Esophagus squamous epithelium (tissue), 5 donors: ENCODE measurements at places on chromosomes 2 and 18. TPM values are rescaled to one million over a fixed set of nuclear protein-coding genes. Genes with fewer than 3 reads are reported as not detected.
A peak's percentile ranks its signal among the peaks of the same experiment; 100 is the strongest.

CCDC102B gene
- 3.8 TPM for total RNA-seq

GRCh38 chr2:129863350-129863749, 116.1 kb upstream of the RAB6C start:
- H3K27ac ChIP-seq = no peak overlapping the region
- H3K27me3 ChIP-seq = no peaks in the 10 kb centered on the region
- no peak overlapping the region for H3K4me3 ChIP-seq
- DNase-seq = no peak
- H3K36me3 ChIP-seq = no peaks in the 10 kb centered on the region

DNA sequence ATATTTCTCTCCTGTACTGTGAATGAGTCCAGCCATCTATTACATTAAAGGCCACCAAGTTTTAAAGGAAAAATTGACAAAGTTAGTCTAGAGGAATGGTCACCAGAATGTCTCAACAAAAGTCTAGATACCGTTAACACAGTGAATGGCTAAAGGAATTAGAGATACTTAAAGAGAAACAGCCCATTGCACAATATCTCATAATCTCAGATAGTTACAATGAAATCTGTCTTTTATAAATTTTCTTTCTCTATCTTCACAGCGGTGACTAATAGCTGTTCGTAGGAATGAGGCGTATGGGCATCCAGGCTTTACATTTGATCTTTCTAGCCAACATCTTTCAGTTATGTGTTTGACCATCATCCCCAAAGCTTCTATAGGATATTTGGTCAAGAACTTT, 30.6 kb downstream of the R3HDM1 start:
- H3K27ac ChIP-seq = no peak overlapping the region
- H3K27me3 ChIP-seq = no peaks in the 10 kb centered on the region
- no peak overlapping the region for H3K4me3 ChIP-seq

DNA sequence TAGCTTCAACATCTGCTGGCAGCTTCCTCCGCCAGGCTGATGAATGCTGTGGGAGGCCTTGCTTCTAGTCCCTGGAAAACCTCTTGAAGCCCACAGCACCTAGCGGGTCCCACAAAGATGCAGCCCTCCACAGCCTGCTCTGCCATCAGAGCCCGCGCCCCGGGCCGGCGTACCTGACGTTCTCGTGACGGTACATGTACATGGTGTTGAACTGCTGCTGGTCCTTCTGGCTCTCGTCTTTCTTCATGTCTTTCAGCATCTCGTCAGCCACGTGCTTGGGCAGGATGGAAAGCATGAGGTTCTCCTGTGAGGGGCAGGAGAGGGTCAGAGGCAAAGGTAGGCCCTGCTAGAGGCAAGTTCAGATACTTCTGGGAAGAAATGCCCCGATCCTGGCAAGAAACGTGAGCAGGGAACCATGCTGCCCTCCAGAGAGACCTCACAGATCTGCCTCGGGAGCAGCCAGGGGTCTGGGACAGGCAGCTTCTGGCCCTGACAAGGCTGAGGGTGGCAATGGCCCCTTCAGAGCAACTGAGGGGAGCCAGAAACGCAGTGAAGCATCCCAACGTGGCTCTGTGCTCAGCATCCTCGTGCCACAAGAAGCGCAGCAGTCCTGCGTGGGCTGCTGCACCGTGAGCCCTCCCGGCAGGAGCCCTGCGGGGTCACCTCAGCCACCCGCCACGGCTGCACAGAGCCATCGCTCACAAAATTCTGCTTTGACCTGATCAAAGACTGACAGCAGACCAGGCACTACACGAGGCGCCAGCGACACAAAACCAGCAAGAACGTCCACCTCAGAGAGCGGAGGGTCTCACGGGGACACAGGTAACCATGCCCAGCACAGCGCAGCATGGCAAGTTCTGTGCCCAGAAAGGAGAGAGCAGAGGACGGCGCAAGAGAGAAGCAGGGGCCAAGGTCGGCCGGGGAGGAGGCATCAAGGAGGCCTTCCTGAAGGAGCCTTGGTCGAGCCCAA, 49.1 kb downstream of the CENPO start:
- no peaks in the 10 kb centered on the region for H3K36me3 ChIP-seq
- no peak overlapping the region for H3K4me3 ChIP-seq
- no peak overlapping the region for H3K27ac ChIP-seq
- H3K27me3 ChIP-seq = no peaks in the 10 kb centered on the region
- no peak for DNase-seq
- H3K4me1 ChIP-seq = no peaks in the 10 kb centered on the region

GPBAR1 gene
- total RNA-seq = not detected

DNA sequence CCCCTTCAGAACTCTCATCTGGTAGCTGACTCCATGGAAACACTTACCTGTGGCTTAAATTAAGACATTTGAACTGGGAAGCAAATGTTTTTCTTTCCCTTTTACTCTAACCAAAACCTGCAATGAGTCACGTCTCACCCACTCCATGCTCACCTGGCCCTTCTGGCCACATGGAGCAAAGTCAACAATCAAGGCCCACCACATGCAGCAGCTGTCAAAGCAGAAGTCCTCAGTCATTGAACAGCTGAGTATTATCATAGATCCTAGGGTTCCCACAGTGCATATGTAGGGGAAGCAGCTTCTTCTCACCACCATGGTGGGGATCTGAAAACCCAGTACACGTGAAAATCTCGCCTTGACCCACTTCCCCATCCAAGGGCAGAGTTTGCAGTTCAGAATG, 12.3 kb upstream of the MEP1B start:
- H3K4me3 ChIP-seq = no peak overlapping the region
- no peaks in the 10 kb centered on the region for H3K27me3 ChIP-seq
- no peaks in the 10 kb centered on the region for H3K4me1 ChIP-seq
- no peaks in the 10 kb centered on the region for H3K36me3 ChIP-seq
- DNase-seq = no peak

IL36G gene
- total RNA-seq = not detected

CRYGD gene
- total RNA-seq = not detected

GRCh38 chr18:26745288-26746181, 120.0 kb downstream of the AQP4 start:
- H3K4me3 ChIP-seq = no peak overlapping the region
- no peaks in the 10 kb centered on the region for H3K36me3 ChIP-seq
- DNase-seq = no peak
- no peaks in the 10 kb centered on the region for H3K27me3 ChIP-seq

- no peak overlapping the region for H3K27ac ChIP-seq
- H3K27me3 ChIP-seq = no peaks in the 10 kb centered on the region
- no peak overlapping the region for H3K4me3 ChIP-seq
- H3K4me1 ChIP-seq = no peaks in the 10 kb centered on the region
- no peaks in the 10 kb centered on the region for H3K36me3 ChIP-seq
These were observed 428.9 kb downstream of the EPHA4 start for GRCh38 chr2:221143231-221143630.

INSIG2 gene
- 10.1 TPM for total RNA-seq

DNA sequence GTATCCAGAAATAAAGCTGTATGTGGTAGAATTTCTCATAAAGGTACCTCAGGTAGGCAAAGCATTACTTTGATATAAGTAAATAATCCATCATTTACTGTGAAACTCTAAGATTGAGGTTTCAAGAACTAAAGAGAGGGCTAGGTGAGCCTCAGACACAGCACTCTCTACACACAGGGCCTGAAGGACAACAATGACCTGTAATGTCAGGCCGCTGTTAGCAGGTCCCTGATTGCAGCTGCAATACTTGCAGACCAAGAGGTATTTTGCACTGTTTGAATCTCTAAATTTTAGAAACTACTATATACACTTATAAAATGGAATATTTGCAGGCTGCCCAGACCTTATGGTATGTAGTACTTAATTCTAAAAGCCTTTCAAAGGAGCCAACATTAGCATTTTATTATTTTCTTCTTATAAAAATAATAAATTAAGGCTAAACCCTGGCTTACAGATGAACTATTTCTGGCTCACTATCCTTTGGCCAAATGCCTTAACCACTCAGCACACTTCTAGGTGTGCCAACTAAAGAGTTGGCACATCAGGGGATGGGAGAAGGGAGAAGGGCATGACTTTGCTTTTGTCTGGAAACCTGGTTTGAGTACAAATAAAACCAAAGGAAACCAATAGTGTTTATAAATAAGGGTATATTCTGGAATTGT, 66.7 kb upstream of the SLC39A10 start:
- H3K27ac ChIP-seq = no peak overlapping the region
- H3K27me3 ChIP-seq = no peaks in the 10 kb centered on the region
- no peaks in the 10 kb centered on the region for H3K4me1 ChIP-seq
- no peak for DNase-seq
- no peak overlapping the region for H3K4me3 ChIP-seq
- H3K36me3 ChIP-seq = no peaks in the 10 kb centered on the region

DNA sequence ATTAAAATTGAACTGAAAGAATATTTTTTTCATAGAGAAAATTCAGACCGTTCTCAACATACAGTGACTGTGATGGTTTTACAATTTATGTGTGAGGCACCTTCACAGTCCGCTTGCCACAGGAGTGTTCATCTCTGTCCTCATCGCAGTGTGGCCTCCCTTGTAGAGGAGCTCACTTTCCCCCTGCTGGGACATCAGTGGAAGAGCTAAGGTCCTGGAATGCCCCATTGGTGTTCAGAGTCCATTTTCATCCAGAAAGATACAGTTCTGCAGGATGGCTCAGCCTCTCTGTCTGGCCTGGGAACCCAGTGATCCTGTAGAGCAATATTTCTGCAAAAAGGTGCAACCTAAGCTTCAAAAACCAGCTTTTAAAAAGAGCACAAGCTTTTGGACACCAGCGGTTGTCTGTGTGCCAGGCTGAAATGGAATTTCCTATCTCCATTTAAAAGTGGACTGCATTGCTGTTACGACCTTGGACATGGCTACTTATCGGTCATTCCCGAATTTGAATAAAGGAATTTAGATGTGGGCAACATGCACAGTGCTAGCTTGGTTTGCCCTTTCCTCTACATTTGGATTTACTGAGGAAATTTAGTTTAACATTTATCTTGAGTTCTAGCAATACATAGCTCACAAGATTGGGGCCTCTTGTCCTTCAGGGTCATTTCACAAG, 26.7 kb upstream of the FAM237A start:
- H3K27me3 ChIP-seq = no peaks in the 10 kb centered on the region
- no peaks in the 10 kb centered on the region for H3K36me3 ChIP-seq
- H3K4me1 ChIP-seq = peaks cover 6% of the 10 kb centered on the region

DUSP19 gene
- 0.70 TPM for total RNA-seq

SETBP1 gene
- total RNA-seq = 5.0 TPM

- H3K27ac ChIP-seq = peak overlapping the region; percentile 83
- H3K4me3 ChIP-seq = no peak overlapping the region
- H3K27me3 ChIP-seq = no peaks in the 10 kb centered on the region
- H3K36me3 ChIP-seq = no peaks in the 10 kb centered on the region
- H3K4me1 ChIP-seq = peaks cover 9% of the 10 kb centered on the region
- DNase-seq = no peak
These were observed 128.7 kb upstream of the TANK start for GRCh38 chr2:161031511-161031910.

ESPNL gene
- 0.88 TPM for total RNA-seq

GRCh38 chr2:240440704-240441320, 5.3 kb downstream of the GPC1 start:
- peak overlapping the region; percentile 84 for H3K27ac ChIP-seq
- peaks cover 63% of the 10 kb centered on the region for H3K4me1 ChIP-seq
- H3K4me3 ChIP-seq = no peak overlapping the region
- H3K27me3 ChIP-seq = no peaks in the 10 kb centered on the region
- H3K36me3 ChIP-seq = no peaks in the 10 kb centered on the region
- no peak for DNase-seq

KCNG2 gene
- total RNA-seq = not detected

- no peaks in the 10 kb centered on the region for H3K27me3 ChIP-seq
- DNase-seq = no peak
- peaks cover 47% of the 10 kb centered on the region for H3K4me1 ChIP-seq
- peaks cover 13% of the 10 kb centered on the region for H3K36me3 ChIP-seq
- peak overlapping the region; percentile 24 for H3K4me3 ChIP-seq
These were observed 73.8 kb downstream of the HDAC4 start for GRCh38 chr2:239326831-239327535.

FBXO41 gene
- total RNA-seq = 2.3 TPM

- DNase-seq = no peak
- no peaks in the 10 kb centered on the region for H3K36me3 ChIP-seq
- H3K27ac ChIP-seq = no peak overlapping the region
- no peak overlapping the region for H3K4me3 ChIP-seq
- no peaks in the 10 kb centered on the region for H3K27me3 ChIP-seq
These were observed 22.7 kb upstream of the DSC1 start for GRCh38 chr18:31185186-31185950.

RTP5 gene
- total RNA-seq = 0.19 TPM

DNA sequence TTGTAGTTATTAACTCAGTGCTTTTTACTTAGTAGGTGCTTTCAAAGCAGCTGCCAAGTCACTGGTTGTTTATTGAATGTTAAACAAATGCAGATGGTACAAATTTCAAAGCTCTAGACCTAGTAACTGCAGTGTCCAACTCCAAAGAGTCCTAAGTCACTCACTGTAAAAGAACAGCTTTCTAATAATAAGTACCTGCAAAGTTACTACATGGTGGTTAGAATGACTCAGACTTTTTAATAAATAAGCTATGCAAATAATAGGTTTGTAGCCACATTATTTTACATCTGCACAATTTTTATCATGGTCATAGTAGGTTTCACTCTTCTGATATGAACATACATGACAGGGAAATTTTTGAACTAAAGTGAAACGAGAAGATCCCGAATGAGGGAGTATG, 1620.4 kb upstream of the CELF4 start:
- DNase-seq = no peak
- no peaks in the 10 kb centered on the region for H3K36me3 ChIP-seq
- H3K27ac ChIP-seq = no peak overlapping the region
- H3K4me3 ChIP-seq = no peak overlapping the region

MEP1B gene
- total RNA-seq = not detected

GRCh38 chr2:80496775-80497174, 192.2 kb upstream of the LRRTM1 start:
- no peaks in the 10 kb centered on the region for H3K4me1 ChIP-seq
- H3K27me3 ChIP-seq = no peaks in the 10 kb centered on the region

DSEL gene
- 0.45 TPM for total RNA-seq
